PC-9 (cell line): ENCODE measurements at places on chromosomes 1 and 21. TPM values are rescaled to one million over a fixed set of nuclear protein-coding genes. Genes with fewer than 3 reads are reported as not detected.

DNA sequence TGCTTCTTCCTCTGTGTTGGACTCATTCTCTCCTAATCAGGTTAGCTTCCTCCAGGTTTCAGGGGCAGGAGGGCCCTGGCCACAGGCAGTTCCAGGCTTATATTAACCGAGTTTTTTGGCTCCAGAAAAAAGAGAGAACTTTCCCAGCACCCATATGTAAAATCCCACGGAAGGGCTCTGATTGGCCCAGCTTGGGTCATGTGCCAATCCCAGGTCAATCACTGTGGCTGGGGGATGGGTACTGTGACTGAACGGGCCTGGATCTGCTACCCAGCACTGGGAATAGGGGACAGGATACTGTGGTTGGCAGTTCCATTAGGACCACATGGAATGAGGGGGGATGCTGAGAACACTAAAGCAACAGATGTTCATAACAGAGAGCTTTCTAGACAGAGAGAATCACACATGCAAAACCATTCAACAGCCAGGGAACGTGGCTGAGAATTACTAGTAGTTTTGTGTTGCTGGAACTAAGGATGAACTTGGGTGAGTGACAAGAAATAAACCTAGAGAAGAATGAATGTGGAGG lies 51.1 kb upstream of the NEK2 start:
- no peak for DNase-seq

DNA sequence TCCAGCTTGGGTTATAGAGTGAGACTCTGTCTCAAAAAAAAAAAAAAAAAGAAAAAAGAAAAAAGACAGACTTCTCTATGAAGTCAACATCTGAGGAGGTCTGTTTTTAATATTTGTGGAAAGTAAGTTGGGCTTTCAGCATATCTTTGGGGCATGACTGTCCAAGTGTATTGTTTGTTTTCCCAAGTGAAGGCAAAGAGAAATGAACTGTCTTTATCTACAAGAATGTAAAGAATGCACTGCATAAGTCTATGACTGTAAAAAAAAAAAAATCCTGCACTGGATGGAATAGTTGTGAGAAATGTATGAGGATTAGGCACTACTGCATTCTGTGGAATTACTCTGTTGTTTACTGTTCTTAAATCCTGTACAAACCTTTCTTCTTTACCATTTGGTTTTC lies 45.6 kb upstream of the TMEM61 start:
- DNase-seq = no peak

GRCh38 chr1:152160576-152160975 lies 1.5 kb upstream of the RPTN start:
- DNase-seq = no peak

DNA sequence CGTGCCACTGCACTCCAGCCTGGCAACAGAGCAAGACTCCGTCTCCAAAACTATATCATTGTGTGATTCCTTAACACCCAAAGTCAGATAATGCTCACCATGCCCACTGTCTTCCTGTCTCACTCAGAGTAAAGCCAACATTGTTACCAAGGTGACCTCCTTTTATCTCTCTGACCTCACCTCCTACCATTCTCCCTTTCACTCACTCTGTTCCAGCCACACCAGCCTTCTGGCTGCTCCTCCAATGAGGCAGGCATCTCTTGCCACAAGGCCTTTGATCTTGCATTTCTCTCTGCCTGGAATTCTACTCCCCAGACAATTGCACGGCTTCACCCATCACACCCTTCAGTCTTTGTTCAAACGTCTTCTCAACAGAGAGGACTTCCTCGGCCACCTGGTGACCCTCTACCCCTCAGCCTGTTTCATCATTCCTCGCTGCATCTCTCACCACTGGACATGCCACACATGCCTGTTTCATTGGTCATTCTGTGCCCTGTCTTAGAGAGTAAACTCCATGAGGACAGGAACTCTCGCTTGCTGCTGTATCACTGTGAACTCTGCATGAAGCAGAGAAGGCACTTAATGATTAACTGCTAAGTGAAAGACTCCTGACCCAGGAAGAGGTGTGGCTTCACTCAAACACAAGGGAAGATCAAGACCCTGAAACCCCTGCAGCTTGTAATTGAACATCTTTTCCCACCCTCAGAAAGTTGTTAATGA lies 67.1 kb upstream of the CAPZB start:
- DNase-seq = no peak

DNA sequence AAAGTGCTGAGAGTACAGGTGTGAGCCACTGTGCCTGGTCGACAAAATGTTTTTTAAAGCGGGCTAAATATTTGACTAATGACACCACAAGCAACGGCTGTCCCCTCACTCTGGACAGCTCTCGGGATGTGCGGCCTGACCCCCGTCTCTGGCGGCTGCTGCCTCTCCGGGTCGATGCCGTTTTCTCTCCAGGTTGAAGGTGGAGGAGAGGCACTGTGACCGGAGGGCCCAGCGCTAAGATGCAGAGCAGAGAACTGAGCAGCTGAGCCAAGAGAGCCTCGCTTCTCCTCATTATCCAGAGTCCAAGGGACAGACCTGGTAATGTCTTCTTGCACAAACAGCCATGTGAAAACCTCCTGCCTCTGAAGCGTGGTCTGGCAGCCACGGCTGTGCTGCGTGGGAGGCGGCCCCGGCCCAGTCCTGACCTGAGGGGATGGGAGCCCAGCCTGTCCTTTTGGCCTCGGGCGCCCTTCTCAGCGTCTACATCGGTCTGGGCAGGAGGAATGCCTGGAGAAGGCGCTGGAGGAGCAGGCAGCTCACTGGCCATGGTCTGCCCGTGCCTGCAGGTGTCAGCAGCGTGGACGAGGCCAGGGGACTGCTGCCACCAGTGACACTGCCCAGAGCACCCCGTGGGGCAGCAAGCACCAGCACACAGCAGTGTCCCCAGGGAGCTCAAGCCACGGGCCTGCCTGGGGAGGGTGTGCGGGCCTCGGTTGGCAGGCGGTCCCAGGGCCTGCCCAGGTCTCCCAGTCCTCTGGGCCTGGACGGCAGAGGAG lies 10.3 kb downstream of the MORN1 start:
- DNase-seq = no peak

DNA sequence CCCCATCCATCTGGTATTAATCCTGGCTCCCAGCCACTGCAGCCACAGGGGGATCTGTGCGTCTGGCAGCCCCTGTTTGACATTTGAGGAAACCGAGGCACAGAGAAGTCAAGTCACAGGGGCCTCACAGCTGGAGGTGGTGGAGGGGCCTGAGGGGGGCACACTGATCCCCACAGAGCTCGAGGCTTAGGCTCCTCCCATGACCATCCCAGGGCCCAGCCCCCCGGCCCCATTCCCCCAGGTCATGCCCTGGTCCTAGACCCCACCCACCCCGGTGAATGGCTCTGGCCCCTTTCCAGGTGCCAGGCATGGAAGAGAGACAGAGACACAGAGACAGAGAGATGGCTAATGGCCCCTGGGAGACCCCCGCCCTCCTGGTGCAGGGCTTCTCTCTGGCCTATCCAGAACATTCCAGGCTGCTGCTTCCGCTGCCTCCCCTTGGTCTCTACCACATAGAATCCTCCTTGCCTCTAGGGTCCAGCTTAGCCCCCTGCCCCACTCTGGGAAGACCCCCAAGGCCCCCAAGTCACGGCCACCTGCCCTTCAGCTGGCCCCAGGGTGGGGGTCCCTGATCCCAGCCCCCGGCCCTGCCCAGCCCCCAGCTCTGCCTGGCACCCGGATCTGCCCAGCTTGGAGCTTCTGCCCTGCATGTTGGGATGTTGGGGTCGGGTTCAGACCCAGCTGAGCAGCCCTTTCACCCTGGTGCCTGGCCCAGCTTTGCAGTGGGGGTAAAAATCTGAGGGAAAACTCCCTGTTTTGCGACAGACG lies 29.2 kb upstream of the LRRC3 start:
- no peak for DNase-seq

GRCh38 chr1:55833529-55834091 lies 618.4 kb upstream of the USP24 start:
- no peak for DNase-seq

GRCh38 chr1:168628807-168629206 lies 52.4 kb downstream of the XCL1 start:
- peak; percentile 62 for DNase-seq

- DNase-seq = no peak
These were observed 775 bp upstream of the TMEM63A start for GRCh38 chr1:225882694-225883615.

The ZC3H12A gene
- 18.7 and 18.9 TPM in 2 replicates for total RNA-seq
